ENCODE measurements at places on chromosomes 11 and 22. TPM values are rescaled to one million over a fixed set of nuclear protein-coding genes. Genes with fewer than 3 reads are reported as not detected.

CCDC15 gene
- total RNA-seq, result 0.54 TPM

KCNJ11 gene
- total RNA-seq, result 0.39 TPM

IL10RA gene
- total RNA-seq, result 0.07 TPM

NNMT gene
- 159 TPM for total RNA-seq

ALDH3B1 gene
- 120 TPM for total RNA-seq

TP53AIP1 gene
- not detected for total RNA-seq

MISFA gene
- 1.9 TPM for total RNA-seq

RFPL1 gene
- not detected for total RNA-seq

KCNK7 gene
- 0.27 TPM for total RNA-seq

GRIK4 gene
- not detected for total RNA-seq

EML3 gene
- 24.1 TPM for total RNA-seq

SLC22A25 gene
- not detected for total RNA-seq

CHRNA10 gene
- total RNA-seq, result 0.84 TPM

HOATZ gene
- not detected for total RNA-seq

OTOG gene
- total RNA-seq, result not detected

MUC2 gene
- total RNA-seq, result 0.17 TPM

PLAAT3 gene
- total RNA-seq, result 49.3 TPM

CRYBB2 gene
- total RNA-seq, result not detected

OSM gene
- not detected for total RNA-seq

LGALS12 gene
- total RNA-seq, result not detected

C1QTNF6 gene
- 8.9 TPM for total RNA-seq

MPPED2 gene
- total RNA-seq, result not detected

CHRDL2 gene
- 5.0 TPM for total RNA-seq

GRIA4 gene
- total RNA-seq, result not detected

MRGPRE gene
- 0.10 TPM for total RNA-seq

TYMP gene
- 19.2 TPM for total RNA-seq

All from A549 treated with DMSO at 1 μM for 4 hours (cell line).